T-helper 2 cell (primary cell): ENCODE measurements at places on chromosomes 16 and 17.

GRCh38 chr16:83652943-83653342, 154.8 kb upstream of the HSBP1 start:
- DNase-seq, result no peak

- DNase-seq, result no peak
Measured at GRCh38 chr16:78465730-78466129, 366.3 kb downstream of the WWOX start.

GRCh38 chr17:41464682-41465081, 2.5 kb downstream of the KRT32 start:
- DNase-seq, result no peak

DNA sequence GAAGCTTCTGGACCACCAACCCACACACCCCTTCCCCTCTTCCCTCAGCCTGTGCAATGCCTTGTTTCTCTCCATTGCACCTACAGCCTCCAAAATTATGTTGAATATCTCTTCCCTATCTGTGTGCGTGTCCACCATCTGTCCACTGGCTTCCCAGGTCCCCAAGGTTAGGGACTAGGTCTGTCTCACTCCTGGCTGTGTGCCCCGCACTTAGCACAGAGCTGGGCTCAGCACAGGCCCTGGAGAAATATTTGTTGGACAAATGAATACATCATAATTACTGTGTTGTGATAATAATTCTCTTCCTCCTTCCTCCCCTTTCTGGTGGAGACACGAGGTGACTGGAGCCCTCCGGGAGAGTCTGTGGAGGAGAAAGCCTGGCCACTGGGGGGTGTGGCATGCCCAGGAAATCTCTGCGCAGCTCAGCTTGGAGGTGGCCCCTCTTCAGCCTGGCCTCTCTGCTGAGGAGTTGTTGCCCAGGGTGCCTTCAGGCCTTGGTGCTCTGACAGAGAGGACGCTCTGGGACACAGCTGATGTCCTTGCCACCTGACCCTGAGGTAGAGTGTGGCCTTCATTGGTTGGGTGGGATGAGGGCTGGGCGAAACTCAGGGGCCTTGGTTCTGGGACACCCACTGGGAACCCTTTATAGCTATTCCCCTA, 3.3 kb upstream of the BRD7 start:
- no peak for DNase-seq

DNA sequence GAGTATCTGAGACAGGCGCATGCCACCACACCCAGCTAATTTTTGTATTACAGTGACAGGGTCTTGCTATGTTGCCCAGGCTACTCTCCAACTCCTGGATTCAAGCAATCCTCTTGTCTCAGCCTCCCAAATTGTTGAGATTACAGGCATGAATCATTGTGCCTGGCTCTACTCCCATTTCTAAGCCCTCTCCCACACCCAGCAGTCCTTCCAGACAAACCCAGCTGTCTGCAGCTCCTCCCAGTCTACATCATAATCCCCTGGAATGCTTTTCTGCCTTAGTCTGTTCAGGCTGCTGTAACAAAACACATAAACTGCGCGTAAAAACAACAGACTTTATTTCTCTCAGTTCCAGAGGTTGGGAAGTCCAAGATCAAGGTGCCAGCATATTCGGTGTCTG, 144.5 kb downstream of the GRIN2A start:
- no peak for DNase-seq

DNA sequence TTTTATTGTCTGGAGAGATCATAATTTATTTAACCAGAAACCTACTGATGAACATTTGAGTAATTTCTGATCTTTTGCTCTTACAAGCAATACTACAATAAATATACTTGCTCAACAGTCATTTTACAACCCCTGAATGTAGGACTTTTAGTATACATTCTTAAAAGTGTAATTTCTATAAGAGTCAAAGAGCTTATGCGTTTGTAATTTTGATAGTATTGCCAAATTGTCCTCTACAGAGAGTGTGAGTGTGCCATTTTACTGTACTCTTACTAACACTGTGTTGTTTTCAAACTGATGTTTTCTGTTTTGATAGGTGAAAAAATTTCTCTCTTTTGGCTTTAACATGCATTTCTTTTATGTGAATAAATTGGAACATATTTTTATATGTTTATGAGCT, 139.1 kb downstream of the FTO start:
- no peak for DNase-seq

DNA sequence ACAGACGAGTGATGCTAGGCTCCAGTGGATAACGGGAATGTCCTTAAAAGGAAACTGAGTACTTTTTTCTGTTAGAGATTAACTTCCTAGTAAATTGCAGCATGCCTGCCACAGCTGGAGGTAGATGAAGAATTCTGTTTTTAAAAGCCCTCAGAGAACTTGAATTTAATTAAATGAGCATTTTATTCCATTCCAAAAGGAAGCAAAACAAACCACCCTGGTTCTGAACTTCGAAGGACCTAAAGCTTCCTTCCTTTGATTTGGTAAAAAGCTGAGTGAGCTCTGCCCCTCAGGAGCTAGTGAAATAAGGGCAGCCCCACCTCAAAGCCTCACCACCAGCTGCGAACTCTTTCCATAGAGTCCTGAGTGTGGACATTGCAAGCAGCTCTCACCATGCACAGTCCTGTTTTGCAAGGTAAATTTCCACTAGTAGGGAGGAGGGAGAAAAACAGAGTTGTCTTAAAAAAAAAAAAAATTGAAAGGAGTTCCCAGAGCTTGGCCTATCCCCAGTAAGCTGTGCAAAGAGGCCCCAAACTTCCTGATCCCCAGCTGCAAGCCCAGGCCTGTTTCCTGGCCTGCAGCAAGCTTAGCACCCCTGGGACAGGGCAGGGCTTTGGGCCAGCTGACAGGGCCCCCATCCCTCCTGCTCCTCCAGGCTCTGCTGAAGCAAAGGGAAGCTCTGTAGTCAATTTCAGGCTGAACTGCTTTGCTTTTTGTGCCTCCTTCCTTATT, 11.2 kb downstream of the CHD9NB start:
- no peak for DNase-seq

DNA sequence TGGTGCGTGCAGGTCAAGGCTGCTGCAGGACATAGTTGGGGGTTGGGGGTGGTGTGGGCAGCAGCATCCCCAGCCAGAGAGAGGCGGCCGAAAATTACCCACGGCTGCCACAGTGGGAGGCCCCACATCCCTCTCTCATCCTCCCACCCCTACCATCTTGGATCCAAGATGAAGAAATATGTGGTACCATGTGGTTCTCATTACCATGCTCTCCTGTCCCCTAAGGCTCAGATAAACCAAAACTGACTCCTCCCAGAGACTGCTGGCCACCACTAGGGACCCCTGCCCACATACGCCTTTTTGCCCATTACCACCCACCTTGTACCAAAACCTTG, 120.4 kb downstream of the HIC1 start:
- no peak for DNase-seq

- peak; percentile 32 for DNase-seq
Measured at GRCh38 chr17:48624544-48625494, 1.3 kb downstream of the HOXB9 start.

- DNase-seq, result peak; percentile 33
Measured at GRCh38 chr17:77609553-77610517, 348.7 kb upstream of the TNRC6C start.

GRCh38 chr17:64938925-64939474, 19.7 kb upstream of the LRRC37A3 start:
- DNase-seq, result no peak

- no peak for DNase-seq
Measured at GRCh38 chr17:63190821-63191370, 224.9 kb downstream of the TANC2 start.

GRCh38 chr17:57999496-58000017, 7.5 kb downstream of the SRSF1 start:
- DNase-seq, result peak; percentile 50

- DNase-seq, result no peak
Measured at GRCh38 chr17:36731811-36732210, 130.4 kb downstream of the MRM1 start.

GRCh38 chr16:12340151-12340733, 363.7 kb downstream of the SNX29 start:
- no peak for DNase-seq

DNA sequence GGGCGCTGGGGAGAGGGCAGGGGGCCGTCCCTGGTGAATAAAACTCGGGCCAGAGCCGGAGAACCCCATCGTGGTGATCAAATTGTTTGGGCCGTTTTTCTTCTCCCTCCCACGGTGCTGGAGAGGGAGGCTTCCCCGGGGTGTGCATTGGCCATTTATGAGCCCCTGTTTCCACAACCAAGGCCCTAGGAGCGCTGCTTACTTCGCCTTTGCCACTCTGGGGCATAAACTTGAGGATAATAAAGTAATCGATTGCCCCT, 544 bp downstream of the CCP110 start:
- no peak for DNase-seq

- no peak for DNase-seq
Measured at GRCh38 chr16:14489460-14489859, 140.6 kb downstream of the PARN start.

DNA sequence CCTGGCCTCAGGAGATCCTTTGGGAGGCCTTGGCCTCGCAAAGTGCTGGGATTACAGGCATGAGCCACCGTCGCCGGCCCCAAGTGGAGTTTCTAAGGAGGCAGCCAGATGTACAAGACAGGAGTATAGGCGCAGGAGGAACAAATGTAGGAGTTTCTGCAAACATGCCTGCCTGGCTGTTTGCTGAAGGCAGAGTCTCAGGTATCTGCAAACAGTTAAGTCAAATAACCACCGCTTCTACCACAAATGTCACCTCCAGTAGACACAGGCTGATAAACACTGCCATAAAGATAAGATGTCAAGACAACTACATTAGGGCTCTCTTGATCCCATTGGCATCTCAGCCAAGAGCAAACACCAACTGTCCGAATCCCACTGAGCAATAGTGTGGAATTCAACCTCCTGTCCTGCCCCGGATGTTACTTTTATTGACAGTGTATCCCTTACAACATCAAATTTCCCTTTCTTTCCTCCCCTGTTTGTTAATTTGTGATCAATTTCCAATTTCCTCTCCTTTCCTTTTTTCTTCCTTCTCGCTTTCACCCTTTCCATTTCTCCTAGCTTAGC, 5.6 kb upstream of the COG1 start:
- no peak for DNase-seq

GRCh38 chr17:21389394-21389793, 13.2 kb downstream of the KCNJ12 start:
- DNase-seq, result no peak

DNA sequence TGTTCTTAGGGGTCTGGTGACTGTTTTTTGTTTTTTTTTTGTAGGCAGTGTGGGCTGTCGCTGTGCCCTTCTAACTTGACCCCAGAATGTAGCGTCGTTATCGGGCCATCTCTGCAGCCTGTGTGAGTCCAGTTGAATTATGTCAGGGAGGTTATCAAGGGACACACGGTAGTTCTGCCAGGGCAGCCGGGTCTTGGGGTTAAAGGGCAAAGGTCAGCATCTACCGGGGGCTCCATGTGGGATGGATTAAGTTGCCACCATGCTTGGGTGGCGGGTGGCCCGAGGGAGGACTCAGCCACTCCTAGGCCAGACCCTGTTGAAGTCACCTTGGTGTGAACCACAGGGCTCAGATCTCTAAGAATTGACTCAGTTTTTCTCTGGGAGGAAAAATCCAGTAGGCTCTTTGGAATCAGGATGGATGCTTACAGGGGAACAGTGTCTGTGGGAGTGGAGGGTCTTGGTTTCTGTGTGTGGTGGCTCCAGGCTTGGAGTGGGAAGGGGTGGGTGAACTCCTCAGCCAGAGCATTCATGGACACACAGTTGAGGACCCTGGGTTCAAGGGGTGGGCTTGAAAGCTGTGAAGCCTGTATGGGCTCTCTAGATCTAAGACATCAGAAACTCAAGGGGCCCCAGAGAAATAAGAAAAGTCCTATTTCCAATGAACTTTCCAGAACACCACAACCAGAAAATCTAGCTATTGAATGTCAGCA, 191.7 kb downstream of the IRF8 start:
- DNase-seq, result no peak

DNA sequence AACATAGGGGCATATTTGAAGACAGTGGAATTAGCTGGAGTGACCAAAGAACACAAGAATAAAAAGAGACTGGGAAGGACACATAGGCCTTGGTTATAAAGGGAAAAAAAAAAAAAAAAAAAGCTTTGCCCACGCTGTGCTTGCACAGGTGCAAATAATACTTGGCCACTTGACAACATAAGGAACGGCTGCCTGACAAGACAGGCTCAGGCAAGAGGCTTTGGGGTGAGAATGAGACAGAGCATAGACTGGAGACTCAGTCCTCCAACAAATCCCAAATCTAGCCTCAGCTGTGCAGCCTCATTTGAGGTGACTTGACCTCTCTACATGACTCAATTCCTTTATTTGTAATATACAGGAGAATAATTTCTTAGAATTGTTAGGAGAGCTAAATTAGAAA, 332.8 kb upstream of the DYNLRB2 start:
- no peak for DNase-seq

- DNase-seq, result no peak
Measured at GRCh38 chr17:13734880-13735279, 133.2 kb upstream of the HS3ST3A1 start.

DNA sequence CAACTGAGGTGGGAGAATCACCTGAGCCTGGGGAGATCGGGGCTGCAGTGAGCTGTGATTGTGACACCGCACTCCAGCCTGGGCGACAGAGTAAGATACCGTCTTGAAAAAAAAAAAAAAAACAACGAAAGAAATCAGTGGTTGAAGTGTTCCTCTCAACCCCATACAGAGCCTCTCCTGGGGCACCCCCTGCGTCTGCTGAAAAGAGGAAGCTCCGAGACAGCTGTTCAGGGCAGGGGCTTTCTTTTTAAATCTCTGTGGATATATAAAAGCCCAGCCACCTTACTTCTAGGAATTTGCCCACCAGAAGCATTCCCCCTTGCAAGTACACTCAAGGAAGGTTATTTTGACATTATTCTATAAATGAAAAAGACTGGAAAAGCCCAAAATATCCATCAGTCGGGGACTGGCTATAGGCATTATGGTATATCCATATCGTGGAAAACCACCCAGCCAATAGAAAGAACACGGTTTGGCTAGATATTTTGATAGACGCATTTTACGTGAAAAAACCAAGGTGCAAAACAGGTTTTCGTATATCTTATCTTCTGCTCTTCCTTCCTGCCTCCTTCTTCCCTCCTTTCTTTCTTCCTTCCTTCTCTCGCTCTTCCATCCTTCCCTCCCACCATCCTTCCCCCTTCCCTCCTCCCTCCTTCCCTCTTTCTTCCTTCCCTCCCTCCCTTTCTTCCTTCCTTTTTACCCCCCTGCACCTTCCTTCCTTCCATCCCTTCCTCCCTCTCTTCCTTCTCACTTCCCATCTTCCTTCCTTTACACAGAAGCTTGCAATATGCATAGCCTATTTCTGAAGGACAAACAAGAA, 9.2 kb upstream of the CCL22 start:
- no peak for DNase-seq

DNA sequence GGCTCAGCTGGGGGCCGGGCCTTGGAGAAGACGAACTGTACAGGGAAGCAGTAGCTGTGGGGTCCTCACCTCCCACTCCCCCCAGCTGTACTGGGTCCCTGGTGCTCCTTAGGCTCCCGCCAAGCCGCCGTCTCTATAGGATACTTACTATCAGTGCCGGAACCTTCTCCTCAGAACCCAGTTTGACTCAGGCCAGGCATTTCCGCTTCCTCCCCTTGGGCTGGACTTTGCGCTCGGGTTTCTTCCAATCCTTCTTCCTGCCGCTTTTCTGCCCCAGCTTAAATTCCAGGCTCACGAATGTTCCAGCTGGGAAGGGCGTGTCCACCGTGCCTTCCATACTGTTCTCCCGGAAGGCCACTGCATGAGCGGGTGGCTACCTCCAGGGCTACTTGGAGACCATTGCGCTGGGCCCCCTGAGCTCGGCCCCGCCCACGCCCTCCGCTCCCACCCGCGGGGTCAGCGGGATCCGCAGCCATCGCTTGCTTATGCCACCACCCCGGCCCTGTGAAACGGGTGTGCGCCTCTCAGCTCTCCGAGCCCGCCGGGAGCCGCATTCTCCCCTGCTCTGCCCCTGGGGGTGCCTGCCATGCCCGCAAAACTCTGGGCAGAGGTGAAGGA, 1795.9 kb downstream of the TP53TG3F start:
- no peak for DNase-seq

GRCh38 chr16:77299395-77299794, 100.2 kb downstream of the SYCE1L start:
- DNase-seq, result no peak
